ENCODE measurements at places on chromosomes 7 and 10.

- DNase-seq, result no peak
Measured at GRCh38 chr7:45955286-45955685, 34.2 kb upstream of the IGFBP3 start.

GRCh38 chr7:270351-270983 is 19.5 kb upstream of the FOXL3 start:
- DNase-seq, result no peak

- DNase-seq, result no peak
Measured at GRCh38 chr7:127874951-127875608, 156.2 kb downstream of the LRRC4 start.

GRCh38 chr7:123719197-123719721 is 29.5 kb downstream of the WASL start:
- DNase-seq, result no peak

DNA sequence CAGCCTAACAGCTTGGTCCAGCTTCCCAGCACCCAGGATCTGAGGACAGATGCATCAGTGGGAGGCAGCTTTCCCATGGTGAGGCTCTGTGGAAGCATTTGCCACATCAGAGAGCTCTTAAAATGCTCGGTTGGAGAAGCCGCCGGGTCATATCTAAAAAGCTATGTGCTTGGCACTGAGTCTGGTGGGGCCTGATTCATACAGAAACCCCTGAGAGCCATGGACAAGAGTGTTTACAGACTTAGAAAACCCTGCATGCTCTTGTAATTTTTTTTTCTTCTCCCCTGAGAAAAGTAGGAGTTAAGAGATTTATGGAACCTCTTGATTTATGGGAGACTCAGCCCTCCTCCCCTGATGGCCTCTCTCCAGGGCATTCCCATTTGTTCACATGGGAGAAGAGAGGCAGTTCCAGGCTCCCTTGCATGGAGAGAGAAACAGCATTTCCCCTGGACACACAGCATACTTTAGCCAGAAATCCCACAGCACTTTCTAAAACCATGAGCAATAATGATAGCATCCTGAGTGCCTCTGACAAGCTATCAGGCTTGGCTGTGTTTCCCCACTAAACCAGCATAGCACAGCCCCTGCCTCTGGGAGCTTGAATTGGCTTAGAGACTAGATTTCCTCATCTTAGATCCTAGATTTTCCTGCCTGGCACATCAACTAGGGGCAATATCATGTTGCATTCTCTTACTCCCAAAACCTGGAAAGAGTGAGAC is 322.1 kb upstream of the AUTS2 start:
- DNase-seq, result no peak

DNA sequence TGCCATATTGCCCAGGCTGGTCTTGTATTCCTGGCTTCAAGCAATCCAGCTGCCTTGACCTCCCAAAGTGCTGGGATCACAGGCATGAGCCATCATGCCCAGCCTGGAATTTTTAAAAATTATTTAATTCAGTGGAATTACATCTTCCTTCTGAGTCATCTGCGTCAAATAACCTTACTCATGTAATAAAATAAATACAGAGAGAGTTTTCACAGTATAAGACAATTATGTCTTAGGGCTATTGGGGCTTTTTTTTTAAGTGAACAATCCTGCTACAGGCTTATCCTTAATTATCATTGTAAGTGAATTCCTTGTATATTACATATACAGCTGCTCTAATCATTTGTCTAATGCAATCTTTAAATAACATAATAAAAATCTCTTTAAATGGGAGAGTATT is 108.3 kb downstream of the MAPK8 start:
- DNase-seq, result no peak

DNA sequence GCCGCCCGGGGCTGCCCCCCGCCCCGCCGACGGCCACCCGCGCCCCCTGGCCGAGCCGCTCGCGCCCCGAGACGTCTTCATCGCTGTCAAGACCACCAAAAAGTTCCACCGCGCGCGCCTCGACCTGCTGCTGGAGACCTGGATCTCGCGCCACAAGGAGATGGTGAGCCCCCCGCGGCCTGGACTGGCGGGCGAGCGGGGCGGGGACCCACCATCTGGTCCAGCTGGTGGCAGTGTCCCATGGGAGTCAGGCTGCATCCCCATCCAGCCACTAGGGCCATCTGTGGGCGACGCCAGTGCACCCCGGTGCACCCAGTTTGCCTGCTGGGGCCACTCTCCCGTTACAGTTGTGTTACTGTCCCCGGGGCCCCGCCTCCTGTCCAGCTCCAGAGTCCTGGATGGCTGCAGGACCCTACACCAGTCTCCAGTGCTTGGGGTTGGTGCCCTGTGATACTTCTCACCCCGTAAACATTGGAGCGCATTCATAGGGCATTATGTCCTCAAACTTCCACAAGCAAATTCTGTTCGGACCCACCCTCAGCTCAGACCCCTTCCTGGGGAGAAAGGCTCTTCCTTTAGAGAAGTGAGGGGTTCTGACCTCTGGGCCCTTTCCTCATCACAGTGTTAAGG is 672 bp downstream of the LFNG start:
- DNase-seq, result peak; percentile 59

- DNase-seq, result no peak
Measured at GRCh38 chr7:20958572-20958971, 171.9 kb upstream of the SP8 start.

DNA sequence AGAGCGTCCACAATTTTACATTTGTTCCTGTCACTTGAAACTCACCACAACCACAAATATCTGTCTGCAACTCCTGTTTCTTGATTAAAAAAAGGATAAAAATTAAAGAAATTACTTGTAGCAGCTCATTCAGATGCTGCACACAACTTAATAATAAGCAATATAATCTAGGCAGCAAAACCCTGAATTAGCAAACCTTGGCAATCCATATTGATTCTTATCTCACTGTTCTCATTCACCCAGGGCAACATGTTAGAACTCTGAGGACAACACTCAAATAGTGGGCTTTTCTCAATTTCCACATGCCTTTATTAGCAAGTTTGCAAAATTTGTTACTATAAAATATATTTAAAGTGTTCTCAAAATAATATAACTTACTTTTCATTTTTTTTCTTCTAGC is 38.9 kb downstream of the BAZ1B start:
- DNase-seq, result no peak

GRCh38 chr7:143322760-143323633 is 7.1 kb downstream of the CLCN1 start:
- no peak for DNase-seq

GRCh38 chr7:3969286-3969685 is 668.2 kb downstream of the SDK1 start:
- no peak for DNase-seq

DNA sequence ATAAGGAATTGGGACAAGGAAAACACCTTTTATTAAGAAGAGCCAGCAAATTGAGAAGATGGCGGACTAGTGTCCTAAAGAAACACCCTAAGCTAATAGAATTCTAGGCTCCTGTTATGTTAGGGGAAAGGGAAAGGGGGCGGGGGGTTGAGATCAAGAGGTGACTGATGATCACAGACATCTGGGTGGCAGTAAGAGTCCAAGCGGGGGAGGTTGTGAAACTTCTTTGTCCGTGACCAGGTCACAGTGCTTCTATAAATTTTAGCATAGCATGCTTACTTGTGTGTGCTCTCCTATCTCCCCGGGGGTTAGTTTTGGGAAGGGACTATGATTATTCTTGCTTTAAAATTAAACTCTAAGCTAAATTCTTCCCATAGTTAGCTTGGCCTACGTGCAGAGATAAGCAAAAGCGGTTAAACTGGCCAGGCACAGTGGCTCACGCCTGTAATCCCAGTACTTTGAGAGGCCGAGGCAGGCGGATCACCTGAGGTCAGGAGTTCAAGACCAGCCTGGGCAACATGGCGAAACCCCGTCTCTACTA is 262.1 kb downstream of the SKIDA1 start:
- DNase-seq, result no peak

DNA sequence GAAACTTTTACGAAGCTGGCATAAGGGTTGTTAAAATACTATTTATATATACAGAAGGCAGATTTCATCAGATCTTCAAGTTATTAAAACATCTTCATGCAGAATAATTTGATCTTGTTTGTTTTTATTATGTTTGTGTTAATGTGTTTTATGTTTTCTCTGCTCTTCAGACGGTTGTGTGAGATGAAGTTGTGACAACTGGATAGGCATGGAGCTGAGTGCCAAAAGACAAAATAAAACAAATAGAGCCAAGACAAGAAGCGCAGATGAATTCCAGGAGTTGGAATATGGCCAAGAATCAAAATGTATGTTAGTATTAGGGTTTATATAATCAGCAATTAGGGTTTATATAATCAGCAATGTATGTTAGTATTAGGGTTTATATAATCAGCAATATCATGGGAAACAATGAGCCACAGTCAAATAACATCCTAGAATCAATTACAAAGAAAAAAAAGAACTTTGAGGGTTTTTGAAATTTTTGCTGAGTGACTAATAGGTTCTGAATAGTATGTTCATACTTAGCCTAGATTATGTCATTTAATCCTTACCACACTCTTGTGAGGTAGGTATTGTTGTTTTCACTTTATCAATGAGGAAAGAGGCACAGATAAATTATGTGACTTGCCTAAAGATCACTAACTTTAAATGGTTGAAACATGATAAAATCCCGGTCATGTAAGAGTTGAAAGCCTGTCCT is 488.0 kb upstream of the STEAP1 start:
- DNase-seq, result no peak

- DNase-seq, result no peak
Measured at GRCh38 chr7:106187613-106188350, 75.7 kb upstream of the SYPL1 start.

- DNase-seq, result no peak
Measured at GRCh38 chr10:51653025-51653424, 46.4 kb downstream of the CSTF2T start.

- DNase-seq, result no peak
Measured at GRCh38 chr10:100504096-100504495, 15.6 kb downstream of the SEC31B start.

GRCh38 chr7:149791-150636 is 42.4 kb upstream of the FAM20C start:
- no peak for DNase-seq

DNA sequence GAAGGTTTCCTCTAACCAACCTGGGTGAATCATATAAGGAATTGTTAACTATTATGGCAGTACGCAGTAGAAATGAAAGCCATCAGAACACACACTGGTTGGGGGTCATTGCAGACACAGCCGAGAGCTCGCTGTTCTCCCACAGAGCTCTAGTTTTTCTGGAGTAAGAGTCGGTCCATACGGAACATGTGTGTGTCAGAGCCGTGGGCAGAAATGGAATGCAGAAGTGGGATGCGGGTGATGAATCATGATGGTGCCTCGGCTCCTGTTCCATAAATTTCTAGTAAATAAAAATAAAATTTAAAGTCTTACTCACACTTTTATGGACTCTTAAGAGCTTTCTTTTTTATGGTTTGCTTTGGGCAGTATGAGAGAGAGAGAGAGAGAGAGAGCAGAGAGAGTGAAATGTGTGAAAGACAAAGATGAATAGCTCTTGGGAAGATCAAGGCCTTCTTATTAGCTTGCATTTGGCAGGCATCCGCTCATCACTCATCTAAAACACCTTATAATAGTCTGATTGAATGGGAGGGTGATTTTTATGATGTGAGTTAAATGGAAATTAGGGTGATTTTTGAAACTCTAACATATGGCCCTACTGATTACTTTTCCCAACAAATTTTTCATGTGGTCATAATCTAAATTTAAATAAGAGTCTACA is 98.8 kb upstream of the PFKP start:
- DNase-seq, result no peak

DNA sequence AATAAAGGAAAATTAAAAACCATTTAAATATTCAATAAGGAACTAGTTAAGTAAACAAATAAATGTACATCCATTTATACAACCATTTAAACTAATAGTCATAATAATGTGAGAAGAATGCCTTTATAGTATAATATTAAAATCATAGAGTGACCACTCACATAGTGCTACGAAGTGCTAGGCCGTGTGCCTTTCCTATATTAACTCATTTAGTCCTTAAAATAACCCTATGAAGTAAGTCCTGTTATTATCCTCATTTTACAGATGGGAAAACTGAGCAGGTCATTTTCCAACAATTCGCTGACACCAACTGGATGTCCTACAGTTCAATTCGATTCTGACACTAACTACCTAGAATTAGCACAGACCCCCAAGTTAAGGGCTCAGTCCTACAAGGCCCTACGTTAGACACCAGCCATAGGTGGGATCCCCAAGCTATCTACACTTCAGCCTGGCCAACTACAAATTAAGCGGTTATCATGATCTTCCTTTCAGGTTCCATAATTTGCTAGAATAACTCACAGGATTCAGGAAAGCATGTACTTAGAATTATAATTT is 4.1 kb downstream of the STRIP2 start:
- DNase-seq, result no peak

DNA sequence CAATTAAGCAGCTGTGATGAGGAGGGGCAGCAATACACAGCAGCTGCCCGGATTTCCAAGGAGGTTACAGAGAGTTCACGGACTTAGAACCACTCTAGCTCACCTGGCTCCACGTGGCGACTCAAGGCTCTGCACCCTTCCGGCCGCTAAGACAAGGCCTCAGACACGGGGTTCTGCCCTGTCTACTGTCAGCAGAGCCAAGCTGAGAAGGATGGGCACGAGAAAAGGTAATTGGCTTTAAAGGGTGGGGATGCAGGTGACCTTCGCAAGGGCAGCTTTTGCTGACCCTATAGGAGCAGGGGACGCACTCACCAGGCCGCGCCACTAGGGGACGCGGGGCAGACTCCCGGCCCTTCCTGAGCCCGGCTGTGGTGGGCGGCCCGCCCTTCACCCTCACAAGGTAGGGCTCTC is 152.4 kb downstream of the KIF20B start:
- no peak for DNase-seq

- DNase-seq, result no peak
Measured at GRCh38 chr10:77857272-77857671, 69.3 kb downstream of the DLG5 start.

DNA sequence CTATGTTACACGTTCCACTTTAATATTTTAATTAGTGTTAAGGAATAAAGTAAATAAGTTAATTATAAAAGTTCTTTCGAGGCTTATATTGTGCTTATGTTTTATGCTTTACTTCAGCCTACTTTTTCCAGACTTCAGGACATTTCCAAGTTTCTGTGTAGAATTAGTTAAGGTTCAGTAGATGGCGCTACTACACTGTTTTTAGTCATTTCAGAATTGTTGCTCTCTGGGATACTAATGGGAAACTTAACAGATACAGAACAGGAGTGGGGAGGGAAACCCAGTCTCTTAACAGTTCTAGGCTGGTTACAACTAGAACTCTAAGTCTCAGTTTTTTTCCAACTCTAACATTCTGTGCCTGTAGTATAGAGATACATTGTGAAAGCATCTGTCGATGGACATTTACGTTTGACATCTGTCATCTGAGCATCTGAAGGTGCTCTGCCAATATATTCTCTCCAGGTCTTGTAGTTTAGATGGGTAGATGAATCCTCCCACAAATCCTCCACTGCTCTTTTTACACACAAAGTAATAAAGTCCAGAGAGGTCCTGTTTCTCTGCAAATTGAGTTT is 56.8 kb upstream of the FAM171A1 start:
- no peak for DNase-seq

DNA sequence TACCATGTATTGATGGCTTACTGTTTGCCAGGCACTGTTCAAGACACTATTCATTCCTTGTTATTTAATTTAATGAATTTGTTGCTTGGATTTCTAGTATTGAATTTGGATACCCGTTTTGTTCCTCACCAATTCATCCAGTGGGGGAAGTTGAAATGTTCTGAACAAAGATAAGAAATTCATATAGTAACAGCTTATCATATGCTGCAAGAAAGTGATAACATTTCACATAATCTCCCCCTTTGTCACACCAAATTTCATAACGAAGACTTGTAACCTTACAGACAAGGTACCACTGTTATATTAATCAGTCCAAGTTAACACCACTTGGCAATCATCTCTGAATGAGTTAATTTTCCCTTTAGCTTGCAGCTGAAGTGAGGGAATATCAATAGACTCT is 42.1 kb downstream of the SCIN start:
- DNase-seq, result no peak
